H9 (cell line): ENCODE measurements at places on chromosomes 3 and 15.
A peak's percentile ranks its signal among the peaks of the same experiment; 100 is the strongest.

DNA sequence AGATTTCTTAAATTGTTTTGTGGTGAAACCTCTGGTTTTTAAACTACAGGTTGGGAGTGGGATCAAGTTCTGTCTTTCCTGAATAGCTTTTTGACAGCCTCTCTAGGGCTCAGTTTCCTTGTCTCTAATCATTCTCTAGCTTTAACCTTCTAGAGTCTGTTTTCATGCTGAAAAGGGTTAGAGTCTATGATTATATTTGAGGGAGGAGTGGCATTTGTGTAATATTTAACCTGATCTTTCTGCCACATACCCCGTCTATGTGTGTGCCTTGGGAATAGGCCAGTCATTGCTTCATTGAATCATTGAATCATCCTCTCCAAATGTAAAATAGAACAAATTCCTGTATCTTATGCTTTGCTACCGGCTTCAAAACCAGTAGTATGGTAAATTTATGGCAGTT lies 204.9 kb downstream of the KLHL25 start:
- DNase-seq, result no peak

- no peak for DNase-seq
These were observed 57.3 kb downstream of the ROPN1B start for GRCh38 chr3:126026277-126026751.

DNA sequence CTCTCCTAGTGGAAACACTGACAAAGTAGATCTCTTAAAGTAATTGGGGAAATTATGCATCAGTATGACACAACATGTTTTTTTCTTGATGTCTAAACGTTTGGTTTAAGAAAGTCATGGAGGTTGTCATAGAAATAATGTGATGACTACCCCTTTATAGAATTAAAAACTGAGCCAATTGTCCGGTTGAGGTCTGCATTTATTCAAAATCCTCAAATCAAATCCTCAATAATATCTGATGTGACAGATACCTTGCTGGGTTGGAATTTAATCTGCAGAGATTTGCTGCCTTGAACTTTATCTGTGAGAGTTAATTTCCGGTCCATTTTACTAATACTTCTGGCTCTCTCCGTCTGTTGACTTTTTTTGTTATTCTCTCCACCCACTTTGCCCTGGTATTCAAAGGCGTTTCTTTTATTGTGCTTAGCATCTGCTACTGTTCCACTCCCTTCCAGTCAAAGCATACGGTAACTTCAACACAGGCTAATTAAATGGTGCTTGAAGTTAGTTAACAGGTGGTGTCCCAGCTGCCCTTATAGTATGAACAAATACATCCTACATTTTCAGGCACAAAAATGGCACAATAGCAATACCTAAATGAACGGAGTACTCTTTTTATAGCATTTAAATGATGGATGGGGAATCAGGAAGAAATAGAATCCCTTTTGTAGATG lies 628.3 kb downstream of the ROBO1 start:
- DNase-seq, result no peak

- DNase-seq, result no peak
These were observed 9.4 kb downstream of the ANO10 start for GRCh38 chr3:43612419-43612818.

GRCh38 chr3:159001711-159002110 lies 199.9 kb downstream of the MFSD1 start:
- no peak for DNase-seq

DNA sequence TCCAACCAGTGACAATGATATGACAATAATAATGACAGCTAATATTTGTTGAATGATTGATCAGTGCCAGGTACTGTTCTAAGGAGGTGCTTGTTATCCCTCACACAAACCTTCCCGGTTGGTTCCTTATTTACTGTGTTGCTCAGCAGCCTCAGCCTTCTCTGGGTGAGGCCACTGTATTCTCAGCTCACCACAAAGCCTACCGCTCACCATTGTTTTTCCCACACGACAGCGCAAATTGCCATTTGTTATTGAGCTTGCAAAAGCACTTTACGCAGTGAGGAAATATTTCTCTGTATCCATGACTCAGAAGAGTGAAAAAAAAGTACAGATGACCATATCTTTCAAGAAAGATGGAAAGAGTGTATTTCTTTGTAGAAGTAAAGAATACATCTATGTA lies 49.5 kb upstream of the PDZRN3 start:
- no peak for DNase-seq

- no peak for DNase-seq
These were observed 129.7 kb upstream of the THBS1 start for GRCh38 chr15:39451121-39451688.

GRCh38 chr3:35446896-35447295 lies 192.4 kb upstream of the ARPP21 start:
- no peak for DNase-seq

- no peak for DNase-seq
These were observed 1.5 kb upstream of the NMNAT3 start for GRCh38 chr3:139679220-139679775.

DNA sequence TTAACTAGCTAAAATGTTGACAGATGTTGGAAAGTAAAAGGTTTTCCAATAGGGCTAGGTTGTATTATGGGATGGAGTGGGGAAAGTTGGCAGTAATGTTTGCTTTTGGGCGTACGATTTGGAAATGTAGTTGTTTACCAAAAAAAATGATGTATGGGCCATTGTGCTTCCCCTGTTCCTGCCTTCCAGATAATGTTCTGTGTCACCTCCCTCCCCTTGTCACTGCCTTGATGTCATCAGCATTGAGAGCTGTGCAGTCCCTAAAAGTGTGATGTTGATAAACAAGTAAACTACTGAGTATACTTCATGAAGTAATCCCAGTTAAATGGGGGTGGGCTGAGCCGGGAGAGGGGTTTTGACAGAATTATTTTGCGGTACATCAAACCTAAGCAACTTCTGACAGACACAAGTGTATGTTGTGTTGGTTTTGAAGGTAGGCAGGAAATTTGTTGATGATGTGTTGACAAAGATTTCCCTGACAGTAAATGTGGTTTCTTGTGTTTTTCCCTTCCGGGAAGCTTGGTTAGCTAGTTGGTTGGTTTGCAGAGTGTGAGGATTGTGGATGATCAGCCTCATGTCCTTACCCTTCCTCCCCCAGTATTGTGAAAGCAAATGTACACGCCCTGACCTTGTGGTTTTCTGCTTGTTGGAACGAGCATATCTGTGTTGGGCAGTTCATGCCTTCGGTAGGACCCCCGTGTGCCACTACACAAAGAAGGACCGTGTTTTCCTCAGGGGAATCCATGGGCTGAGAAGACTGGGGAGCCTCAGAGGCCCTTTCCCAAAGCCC lies 87.3 kb downstream of the PGPEP1L start:
- no peak for DNase-seq

DNA sequence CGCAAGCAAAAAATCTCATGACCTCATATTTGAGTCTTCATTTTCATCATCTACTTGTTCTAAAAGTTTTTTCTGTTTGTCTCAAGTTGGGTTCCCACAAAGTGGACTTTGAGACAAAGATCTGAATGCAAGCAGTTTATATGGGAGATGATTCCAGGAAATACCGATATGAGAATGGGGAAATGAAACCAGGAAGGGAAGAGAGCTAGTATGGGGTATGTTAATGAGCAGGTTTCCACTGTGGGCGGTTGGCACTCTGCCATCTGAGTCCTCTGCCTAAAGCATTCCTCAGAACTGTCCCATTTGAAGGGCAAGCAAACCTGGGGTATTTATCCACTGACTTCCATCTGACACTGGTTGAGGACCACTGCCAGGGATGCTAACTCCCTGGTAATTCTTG lies 8.8 kb downstream of the ADPRH start:
- DNase-seq, result no peak

GRCh38 chr3:44862226-44862637 lies 520 bp downstream of the TMEM42 start:
- no peak for DNase-seq

GRCh38 chr3:177777699-177778098 lies 580.4 kb upstream of the TBL1XR1 start:
- DNase-seq, result peak; percentile 52

- peak; percentile 83 for DNase-seq
These were observed 24.8 kb downstream of the ZBTB38 start for GRCh38 chr3:141392897-141393734.

DNA sequence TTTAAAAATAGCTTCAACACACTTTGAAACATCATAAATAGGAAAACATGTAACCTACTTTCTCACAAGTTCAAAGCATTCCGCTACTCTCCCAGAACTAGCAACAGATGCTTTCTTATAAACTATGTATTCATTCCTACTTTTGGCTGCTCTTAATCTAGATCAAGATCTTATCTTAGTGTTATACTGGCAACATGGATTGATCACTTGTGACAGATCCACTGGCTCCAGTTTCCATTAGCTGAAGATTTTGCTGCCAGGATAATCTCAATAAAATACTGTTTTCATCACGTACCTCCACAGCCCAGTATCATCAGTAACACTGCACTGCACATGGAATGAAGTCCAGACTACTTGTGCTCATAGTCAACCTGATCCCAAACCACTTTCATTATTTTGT lies 491.7 kb upstream of the AGTR1 start:
- no peak for DNase-seq

DNA sequence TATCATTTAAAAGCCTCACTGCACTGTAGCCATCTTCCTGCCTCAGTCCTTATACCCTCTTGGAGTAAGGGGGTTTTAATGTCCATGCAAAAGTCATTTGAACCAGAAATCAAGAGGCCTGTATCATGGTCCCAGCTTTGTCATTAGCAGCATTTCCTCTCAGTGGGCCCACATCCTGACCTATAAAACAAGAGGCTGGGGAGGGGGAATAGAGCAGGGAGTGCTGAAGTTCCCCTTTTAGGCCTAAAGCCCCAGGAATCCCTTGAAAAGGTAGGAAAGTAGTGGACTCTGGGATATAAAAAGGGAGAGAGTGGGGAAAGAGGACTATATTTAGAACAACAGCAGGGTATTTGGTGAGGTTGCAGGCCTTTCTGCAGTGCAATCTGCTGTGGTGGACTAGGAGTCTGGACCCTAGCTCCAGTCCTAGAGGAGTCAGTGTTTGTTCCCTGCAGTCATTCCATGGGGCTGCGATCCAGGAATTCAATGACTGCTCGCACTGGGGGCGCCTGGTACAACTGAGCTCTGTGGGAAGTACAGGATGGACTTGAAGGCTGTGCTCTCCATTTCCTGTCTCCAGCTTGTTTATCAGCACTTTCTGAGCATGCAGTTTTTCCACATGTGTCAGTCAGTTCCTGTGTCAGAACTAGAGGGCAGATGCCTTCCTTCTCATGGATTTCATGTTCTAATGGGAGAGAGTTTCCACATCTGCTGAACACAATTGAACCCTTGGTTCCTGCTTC lies 46.8 kb downstream of the PDHB start:
- DNase-seq, result peak; percentile 36

GRCh38 chr3:116607205-116607604 lies 102.4 kb upstream of the TUSC7 start:
- DNase-seq, result no peak

DNA sequence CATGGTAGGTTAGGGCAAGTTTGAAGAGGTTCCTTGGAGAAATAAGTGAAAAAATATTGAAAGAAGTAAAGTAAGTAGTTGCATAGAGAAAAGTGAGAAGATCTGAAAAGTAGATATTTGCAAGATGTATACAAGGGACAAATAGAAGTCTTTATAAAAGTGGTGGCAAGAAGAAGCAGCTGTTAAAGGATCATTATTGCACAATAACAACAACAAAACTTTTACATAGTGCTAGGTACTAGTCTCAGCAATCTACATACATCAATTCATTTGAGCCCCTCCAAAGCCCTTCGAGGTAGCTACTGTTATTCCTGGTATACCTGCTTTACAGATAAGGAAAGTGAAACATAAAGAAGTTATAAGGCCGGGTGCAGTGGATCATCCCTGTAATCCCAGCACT lies 239.6 kb downstream of the MEIS2 start:
- no peak for DNase-seq

- DNase-seq, result no peak
These were observed 120.9 kb upstream of the ZBED2 start for GRCh38 chr3:111715911-111716523.

DNA sequence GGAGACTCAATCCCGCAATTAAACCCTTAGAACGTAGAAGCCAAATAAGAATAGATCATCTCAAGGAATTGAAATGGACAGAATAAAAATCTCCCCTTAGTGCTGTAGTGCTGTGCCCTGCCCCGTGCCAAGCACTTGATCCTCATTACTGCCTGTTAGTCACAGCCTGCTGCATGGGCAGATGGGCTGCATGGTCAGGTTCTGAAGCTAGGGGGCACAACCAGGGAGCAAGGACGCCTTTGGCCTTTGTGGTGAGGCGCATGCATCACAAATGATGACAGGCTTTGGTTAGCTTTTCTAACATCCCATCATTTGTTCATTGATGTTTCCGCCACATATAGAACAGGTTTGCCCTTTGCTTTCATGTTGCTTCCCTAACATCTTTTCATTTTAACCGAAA lies 336.3 kb upstream of the ADAMTS9 start:
- DNase-seq, result peak; percentile 57

DNA sequence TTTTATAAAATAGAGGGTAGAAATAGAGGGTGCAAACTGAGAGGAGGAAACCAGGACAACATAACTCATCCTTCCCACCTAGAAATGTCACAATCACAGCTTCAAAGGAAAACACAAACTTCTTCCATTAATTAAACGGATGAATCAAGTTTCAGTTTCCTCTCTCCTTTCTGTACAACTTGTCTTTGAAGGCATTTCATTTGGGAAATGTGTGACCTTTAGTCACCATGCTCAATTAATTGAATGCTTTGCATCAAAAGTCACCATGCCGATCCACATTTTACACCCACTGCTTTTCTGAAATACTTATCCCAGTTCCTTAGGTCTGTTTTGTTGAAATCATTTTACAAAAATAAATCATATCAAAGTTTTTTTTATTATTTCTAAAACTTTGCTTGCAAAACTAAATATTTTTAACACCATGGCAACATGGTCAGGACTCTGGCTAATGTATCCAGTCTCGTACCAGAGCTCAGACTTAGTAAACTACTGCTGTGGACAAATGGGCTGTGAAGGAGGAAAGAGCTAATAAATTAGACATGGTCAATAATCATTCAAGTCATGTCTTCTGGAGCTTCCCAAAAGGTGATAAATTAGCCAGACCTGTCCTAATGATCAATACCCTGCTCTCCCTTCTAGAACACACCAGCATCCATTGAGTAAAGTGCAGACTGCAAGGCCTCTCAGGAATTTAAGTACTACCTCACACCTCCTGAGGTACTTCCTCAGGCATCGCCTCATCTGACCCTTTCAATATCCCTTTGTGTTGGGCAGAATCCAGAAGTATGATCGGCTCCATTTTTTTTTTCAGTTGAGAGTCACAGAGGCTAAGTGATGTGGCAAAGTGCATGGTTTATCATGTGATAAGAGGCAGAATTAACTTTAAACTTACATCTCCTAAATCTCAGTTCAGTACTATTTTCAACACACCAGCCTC lies 161.3 kb downstream of the GREM1 start:
- no peak for DNase-seq

- DNase-seq, result no peak
These were observed 1.3 kb downstream of the GABRA5 start for GRCh38 chr15:26868029-26868685.

GRCh38 chr15:68328443-68328842 lies 50.9 kb downstream of the FEM1B start:
- DNase-seq, result no peak

GRCh38 chr15:66703540-66703941 lies 1.5 kb downstream of the SMAD6 start:
- no peak for DNase-seq
